Endodermal cell (in vitro differentiated cells): ENCODE measurements at places on chromosomes 3 and 15. TPM values are rescaled to one million over a fixed set of nuclear protein-coding genes. Genes with fewer than 3 reads are reported as not detected.

Gene KLHL40
- total RNA-seq, result not detected in 3 replicates

Gene RBP2
- not detected in 2 replicates for total RNA-seq

Gene CIP2A
- total RNA-seq, result 30.3 and 31.0 TPM in 2 replicates

Gene GRAMD1C
- total RNA-seq, result 1.0 and 1.6 TPM in 2 replicates

Gene PSTPIP1
- total RNA-seq, result 1.4 to 2.2 TPM (median 1.5 TPM) in 3 replicates

Gene MST1R
- 5.8 and 11.2 TPM in 2 replicates for total RNA-seq
